NCI-H510A treated with DMSO at 0.1 percent for 48 hours (cell line): ENCODE measurements at places on chromosomes 7 and 10.
A peak's percentile ranks its signal among the peaks of the same experiment; 100 is the strongest.

- no peak for DNase-seq
These were observed 1355.2 kb downstream of the XPNPEP1 start for GRCh38 chr10:108567899-108568752.

DNA sequence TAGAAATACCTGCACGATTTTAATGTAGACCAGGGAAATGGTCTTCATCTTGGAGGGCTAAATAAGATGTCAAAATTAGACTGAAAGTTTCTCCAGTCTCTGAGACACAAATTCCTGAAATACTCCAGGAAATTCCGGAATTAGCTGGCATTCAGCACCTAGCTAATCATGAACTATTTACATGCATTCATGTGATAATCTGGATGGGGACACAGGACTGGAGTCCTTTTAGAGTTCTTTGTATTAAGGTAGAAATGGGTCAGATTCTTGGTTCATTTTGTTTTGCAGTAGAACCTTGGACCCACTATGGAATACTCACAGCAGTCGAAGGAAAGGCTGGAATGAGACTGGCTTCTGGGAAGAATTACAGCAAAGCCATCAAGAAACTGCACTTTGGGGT, 65.3 kb upstream of the MDFIC start:
- no peak for DNase-seq

- no peak for DNase-seq
These were observed 6.6 kb downstream of the AASS start for GRCh38 chr7:122137251-122138077.

GRCh38 chr10:49081547-49082275, 33.6 kb downstream of the VSTM4 start:
- no peak for DNase-seq

DNA sequence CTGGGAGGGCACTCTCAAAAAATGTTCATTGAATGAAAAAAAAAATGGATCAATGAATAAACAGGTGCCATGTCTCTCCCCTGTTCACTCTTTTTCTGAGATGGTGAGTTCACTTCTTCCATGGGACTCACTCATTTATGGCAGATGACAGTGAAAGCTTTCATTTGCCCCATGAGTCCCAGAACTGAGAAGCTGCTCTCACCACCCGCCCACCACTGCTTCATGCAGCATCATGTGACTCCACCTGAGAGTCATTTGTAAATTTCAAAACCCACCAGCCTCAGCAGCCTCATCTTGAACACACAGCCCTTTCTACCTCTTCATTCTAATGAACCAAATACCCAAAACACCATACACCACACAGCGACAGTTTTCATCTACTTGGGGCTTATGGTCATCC, 64.9 kb downstream of the SCRN1 start:
- DNase-seq: no peak

DNA sequence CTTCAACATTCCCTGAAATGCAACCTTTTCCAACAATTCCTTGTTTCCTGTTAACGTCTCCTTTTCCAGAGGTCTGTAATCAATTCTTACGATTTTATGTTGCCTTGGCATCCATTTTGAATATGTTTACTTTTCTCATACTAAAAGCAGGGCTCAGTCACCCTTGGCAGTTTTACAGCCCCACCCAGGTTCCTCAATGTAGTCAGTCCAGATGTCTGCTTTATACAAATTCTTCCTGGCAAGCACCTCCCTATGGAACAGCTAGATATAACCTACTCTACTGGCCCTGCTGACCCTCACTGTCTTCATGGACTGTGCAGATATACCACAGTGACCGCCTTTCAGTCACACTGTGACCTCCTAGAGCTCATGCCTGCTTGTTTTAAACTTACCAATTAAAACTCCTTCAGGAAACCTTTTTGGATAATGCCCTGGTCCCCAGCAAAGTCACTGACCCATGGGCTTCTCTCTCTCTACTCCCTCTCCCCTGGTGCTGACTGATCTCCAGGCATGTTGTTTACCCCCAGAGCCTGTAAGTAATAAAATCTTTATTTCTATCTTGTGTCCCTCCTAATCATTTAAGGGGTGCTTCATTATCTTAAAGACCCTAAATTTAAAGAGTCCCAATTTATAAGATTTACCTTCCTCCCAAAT, 147.1 kb upstream of the STEAP1 start:
- no peak for DNase-seq

DNA sequence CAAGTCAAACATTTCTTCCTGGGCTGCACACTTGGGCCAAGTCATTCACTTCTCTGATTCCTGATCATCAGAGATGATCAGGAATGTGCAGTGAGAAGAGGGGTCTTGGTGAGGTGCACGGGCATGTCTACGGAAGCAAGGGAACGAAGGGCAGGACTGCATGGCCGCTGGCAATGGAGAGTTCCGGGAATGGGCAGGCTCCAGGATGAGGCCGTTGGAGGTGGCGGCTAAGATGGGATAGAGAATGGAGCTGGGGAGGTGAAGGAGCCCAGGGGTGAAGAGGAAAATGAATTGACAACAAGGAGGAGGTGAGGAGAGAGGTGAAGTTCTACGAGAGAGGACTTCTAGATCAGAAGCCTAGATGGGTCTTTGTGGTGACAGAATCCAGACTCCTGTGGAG, 260.0 kb downstream of the GRID1 start:
- DNase-seq: no peak

DNA sequence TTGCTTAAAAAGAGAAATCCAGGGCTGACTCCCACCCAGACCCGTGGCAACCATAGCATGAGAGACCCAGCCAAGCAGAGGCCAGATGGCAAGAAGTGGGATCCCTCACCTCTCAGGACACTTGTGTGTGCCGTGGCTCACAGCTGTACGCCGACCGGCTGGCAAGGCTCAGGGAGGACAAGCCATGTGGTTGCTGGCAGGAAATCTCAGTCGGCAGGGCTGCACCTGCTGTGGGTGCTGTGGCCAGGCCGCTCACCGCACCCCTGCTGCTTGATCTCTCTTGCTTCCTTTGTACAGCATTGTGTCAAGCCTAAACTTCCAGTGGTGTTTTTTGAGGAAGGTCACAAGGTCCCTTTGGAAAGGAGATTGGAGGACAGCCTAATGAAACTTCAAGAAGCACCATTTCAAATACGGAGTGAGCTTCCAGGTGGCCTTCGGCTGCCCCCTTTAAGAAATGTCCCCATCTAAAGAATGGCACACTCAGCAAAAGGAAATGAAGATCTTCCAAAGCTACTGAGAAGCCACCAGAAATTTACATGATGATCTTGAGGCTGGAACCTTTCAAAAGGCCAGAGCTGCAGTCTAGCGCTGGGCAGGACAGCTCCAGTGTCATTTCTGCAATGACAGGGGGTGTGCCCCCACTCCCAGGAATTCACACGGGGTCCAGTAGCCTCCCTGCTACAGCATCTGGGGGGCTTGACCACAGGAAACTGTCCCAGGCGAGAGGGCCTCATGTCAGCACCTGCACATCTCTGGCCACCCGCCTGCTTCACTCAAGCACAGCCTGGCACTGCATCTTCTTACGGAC, 409.0 kb upstream of the MGMT start:
- no peak for DNase-seq

DNA sequence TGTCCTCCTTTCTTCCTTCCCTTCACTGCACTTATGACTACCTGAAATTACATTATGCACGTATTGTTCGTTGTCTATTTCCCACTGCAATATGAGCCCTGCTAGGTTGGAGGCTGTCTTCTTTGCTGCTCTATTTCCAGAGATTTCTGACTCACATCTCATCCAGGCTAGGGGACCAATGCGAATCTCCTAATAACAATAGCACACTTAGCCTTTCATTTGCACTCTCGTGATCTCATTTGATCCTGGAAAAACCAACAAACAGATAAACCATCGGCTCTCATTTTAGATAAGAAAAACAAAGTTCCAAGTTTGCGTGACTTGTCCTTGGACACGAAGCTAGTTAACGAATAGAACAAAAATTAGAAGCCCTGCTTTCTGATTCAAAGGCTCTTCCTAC, 1.4 kb downstream of the ZNF438 start:
- no peak for DNase-seq

GRCh38 chr10:26503911-26504310, 65.8 kb downstream of the APBB1IP start:
- no peak for DNase-seq

DNA sequence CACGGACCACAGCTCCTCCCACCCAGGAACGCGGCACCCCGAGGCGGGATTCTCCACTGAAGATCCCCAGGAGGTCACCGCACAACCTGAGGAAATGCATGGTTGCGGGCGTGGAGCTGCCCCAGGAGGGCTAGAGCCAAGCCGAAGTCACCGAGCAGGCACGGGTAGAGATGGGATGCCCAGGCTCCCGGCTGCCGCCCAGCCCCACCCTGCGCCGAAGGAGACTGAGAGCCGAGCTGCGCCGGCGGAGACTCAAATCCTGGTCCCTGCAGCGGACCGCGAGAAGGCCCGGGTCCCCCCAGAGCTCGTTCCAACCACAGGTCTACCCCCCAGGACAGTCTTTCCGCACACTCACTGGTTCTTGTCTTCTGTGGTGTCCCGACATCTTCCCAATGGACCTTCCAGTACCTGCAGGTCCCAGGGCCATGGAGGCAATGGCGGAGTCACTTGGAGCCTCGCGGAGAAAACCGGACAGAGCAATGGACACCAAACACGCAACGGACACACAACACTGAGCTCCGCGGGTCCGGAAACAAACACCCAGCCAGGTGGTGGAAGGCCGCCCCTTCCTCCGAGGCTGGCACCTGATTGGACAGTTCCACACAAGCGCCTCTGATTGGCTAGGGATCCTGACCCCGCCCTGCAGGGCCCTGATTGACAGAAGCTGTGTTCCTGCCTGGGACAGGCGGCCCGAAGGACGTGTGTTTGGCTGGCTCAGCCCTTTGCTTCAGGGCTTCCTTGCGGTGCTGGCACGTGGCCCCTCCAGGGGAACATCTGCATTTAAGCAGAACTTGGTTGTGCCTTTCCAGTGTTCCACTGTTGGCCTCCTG, 331.9 kb upstream of the NUPR2 start:
- no peak for DNase-seq

DNA sequence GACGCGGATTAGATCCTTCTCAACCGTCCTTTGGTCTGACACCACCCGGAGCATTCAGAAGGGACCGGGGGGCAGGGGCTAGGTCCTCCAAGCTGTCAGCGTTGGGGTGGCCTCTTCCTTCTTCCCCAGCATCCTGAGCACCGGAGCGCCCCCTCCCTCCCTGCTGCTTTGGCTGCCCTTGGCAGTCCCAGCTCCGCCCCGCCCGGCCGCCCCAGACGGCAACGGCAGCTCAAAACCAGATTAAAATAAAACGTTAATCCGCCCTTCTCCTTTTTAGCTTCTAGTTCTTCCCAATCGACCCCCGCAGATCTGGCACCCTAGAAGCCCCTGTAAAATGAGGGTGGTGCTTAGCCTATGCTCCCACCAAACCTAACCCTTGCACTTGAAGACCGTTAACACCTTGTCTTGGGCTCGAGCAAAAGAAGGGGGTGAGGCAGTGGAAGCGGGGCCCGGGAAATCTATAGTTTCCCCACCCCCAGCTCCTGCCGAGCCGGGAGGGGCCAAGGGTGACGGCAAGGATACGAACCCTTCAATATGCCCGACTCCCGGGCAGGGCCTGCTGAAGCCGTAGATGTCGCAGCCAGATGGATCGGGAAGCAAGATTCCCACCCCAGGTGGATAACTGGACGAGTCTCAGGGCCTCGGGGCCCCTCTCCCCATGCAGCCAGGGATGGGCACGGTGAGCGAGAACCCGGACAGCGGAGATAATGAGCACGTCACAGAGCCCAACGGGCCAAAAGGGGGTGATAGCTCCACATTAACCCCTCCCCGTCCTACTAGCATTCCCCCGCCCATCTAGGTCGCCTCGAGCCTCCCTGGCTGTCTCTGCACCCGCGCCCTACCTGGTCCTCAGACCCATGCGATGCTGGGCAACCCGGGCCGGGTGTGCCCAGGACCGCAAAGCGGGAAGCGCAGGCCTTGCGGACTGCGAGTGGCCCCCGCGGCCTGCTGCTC, 169.7 kb downstream of the NRF1 start:
- peak; percentile 61 for DNase-seq

- DNase-seq: no peak
These were observed 154.8 kb downstream of the CHN2 start for GRCh38 chr7:29349362-29349761.

GRCh38 chr10:68301790-68302502, 29.9 kb upstream of the HNRNPH3 start:
- peak; percentile 56 for DNase-seq

DNA sequence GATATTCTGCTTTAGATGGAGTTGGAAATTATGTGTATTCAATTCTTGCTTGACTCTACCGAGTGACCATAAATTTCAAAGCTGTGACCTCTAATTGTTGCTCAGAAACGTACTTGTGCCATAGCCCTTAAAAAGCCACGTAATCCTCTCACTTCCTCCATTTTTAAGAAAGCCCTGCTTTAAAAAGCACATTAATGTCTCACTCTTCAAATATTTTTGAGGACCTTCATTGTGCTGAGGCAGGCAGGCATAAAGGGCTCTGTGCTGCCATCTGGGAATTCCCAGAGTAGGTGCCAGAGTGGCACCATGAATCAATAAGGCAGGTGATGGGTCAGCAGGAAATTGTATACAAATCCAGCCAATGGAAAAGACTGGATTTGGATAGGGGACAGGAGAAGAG, 97.7 kb upstream of the FAM204A start:
- DNase-seq: no peak
